Inflammatory macrophage treated with lipopolysaccharide for 4 hours (primary cell): ENCODE measurements at places on chromosomes 7 and 10.
A peak's percentile ranks its signal among the peaks of the same experiment; 100 is the strongest.

- no peak for DNase-seq
Measured at GRCh38 chr10:125201108-125201524, 40.8 kb upstream of the CTBP2 start.

- no peak for DNase-seq
Measured at GRCh38 chr7:72078301-72078700, 333.8 kb downstream of the CALN1 start.

GRCh38 chr7:73350306-73351068 lies 22.5 kb downstream of the FKBP6 start:
- no peak for DNase-seq

DNA sequence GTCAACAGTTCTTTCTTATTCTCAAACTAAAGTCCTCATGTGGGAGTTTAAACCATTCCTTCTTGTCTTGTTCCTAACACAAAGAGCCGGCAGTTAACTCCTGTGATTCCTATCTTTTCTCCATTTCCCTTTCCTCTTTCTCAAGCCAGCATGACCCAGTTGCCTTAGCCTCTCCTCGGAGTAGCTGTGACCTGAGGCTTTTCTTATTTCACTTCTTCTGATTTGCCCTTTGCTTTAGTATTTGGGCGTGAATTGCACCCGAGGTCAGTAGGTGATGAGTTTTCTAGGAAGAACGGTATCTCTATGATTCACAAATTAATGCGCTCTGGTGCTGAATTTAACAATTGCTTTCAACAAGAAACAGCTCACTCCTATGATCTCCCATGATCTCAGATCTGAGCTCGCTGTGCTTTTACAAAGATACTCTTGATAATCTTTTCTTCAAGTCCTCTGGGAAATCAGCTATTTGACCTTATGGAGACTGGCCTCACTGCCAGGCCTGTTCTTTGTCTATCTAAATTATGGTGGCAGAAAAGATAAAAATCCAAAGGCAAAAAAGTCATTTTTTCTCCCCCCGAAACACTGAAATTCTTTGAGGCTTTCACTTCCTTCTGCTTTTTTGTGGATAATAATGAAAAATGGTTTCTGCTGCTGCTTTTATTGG lies 184.6 kb downstream of the JCAD start:
- DNase-seq, result peak; percentile 4

GRCh38 chr7:131945957-131946544 lies 389.6 kb upstream of the PODXL start:
- no peak for DNase-seq

GRCh38 chr7:21106296-21106732 lies 319.6 kb upstream of the SP8 start:
- DNase-seq, result no peak

DNA sequence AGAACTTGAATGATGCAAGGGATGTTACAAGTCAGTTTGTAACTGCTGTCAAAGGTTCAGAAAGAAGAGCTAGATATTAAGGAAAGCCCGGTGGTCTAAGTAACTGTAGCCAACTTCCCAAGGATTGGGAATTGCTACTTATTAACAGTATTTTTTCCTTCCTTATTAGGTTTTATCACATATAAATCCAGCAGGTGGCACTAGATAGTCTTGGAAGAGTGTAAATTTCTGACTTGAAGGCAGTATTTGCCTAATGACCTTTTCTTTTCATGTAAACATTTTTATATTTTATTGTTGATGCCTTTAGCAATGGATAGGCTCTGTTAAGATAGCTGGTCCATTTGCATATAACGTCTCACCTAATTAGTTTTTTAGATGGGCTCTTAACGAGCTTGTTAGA lies 51.2 kb downstream of the ANLN start:
- DNase-seq, result peak; percentile 35

DNA sequence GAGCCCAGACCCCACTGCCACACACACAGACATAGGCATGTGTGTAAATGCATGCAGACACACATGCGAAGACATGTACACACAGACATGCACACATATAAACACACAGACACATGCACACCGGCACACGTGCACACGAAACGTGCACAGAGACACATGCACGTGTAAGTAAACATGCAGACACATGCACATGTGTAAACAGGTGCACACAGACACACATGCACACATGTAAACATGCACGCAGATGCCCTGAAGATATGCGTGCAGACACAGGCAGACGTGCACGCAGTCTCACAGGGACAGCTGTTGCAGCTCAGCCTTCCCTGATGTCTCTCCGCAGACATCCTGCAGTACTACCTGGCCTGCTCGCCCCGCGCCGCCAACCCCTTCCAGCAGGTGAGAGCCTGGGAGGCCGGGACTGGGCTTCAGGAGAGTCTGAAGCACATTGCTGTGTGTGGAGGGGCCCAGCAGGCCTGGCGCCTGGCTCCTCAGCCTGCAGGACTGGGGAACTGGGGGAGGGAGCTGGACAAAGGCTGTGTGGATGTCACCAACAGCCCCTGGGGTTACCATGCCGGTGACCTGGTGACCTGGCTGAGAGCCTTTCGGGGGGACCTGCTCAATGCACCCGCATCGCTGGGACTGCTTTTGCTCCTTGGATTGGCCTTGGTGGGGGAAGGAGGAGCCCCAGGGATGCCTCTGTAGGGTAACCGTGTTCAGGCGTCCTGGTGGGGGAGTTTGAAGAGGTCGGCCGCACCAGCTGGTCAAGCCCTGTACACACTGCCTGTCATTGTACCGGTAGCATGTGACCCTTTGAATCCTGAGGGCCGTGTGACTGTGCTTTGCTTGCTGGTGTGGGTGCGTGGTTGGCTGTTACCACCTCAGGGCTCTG lies 20.3 kb downstream of the TTYH3 start:
- DNase-seq, result no peak

DNA sequence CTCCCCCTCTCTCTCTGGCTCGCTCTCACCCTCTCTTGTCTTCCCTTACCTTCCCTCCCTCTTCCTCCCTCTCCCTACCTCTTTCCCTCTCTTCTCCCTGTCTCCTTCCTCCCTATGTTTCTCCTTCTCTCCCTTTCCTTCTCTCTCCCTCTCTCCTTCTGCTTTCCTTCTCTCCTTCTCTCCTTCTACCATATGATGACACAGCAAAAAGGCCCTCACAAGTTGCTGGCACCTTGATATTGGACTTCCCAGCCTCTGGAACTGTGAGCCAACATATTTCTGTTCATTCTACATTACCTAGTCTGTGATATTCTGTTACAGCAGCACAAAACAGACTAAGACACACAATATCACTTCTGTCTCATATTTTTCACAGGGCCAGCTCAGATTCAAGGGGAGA lies 135.0 kb downstream of the ADAM22 start:
- DNase-seq, result no peak

DNA sequence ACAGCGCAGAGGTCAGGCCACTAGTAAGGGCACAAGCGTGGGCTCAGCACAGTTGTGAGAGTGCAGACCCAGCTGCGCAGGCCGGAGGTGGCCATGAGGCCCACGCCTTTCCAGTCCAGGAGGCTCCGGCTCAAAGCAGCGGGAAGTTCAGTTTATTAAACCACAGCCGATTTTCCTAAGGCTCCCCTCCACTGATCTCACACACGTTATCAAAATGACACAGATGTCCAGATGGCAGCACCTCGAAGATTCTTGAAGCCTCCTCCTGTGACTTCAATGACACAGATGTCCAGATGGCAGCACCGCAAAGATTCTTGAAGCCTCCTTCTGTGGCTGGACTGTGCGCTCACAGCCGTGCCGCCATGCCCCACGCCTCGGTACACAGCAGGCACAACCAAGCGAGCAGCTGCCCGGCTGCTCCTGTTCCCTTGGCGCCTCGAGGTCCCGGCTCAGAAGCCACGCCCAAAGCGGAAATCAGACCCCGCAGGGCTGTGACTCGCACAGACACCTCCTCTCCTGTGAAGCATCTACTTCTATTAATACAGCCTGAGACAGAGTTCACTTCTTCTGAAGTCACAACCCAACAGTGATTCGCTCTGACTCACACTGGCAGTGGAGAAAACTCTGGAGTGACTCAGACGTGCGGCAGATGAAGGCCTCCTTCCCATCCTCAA lies 122.7 kb downstream of the MAD1L1 start:
- DNase-seq, result peak; percentile 94

GRCh38 chr10:93081834-93082233 lies 8.1 kb downstream of the CYP26A1 start:
- no peak for DNase-seq

DNA sequence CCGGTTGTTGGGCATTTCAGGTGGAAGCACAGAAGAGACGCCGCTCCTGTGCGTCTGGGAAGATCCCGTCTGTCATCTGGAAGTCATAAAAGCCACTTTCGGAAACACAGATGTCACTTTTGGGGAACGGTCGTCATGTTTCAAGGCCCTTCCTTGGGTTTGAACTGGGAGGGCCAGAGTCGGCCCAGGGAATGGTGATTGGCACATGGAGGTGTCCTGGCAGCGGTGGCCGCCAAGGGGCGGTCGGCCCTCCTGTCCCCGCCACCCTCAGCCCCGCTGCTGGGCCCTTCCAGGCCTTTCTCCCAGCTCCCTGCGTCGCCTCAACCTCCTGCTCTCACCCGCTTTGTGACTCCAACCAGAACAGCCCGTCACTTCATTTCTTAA lies 115.2 kb upstream of the SFMBT2 start:
- no peak for DNase-seq

DNA sequence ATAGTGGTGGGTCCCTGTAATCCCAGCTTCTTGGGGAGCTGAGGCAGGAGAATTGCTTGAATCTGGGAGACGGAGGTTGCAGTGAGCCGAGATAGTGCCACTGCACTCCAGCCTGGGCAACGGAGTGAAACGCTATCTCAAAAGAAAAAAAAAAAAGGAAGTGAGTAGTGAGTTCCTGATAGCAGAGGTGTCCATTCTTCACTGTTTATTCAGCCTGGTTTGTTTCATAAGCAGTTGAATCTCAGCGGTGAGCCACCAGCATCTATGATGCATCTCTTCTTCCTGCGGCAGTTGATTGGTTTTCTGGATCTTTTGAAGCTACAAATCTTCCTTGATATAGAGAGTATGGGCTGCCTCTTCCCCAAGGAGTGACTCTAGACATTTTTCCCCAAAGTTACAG lies 316.1 kb upstream of the MTPN start:
- DNase-seq, result no peak

- DNase-seq, result no peak
Measured at GRCh38 chr7:120395526-120396019, 122.6 kb downstream of the KCND2 start.
